Spinal cord (tissue), 10 donors: ENCODE measurements at places on chromosomes 3 and 15.

DNA sequence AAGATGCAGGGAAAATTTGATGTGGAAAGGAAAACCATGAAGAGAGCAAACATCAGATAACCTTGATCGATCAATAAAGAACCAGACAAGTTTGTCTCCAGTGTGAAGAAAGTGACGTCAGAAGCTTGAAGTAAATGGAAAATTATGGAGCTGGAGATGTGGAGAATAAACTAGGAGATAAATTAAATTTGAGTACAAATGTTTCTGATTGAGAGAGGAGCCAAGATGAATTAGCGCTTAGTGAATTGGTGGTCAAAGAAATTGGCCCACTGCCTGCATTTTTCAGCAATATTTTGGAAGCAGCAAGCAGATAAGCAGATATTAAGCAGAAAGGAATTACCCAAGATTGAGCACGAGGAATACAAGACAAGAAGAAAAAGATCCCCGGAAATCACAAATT, 567.3 kb upstream of the ZNF385D start:
- no peak for DNase-seq

GRCh38 chr3:178584722-178585380, 48.6 kb downstream of the KCNMB2 start:
- no peak for DNase-seq

GRCh38 chr15:59622289-59622688, 10.7 kb downstream of the GCNT3 start:
- no peak for DNase-seq

- DNase-seq, result no peak
Measured at GRCh38 chr3:62727536-62727935, 147.7 kb downstream of the CADPS start.

- DNase-seq, result peak; percentile 48
Measured at GRCh38 chr15:94135486-94136147, 95.7 kb upstream of the MCTP2 start.

DNA sequence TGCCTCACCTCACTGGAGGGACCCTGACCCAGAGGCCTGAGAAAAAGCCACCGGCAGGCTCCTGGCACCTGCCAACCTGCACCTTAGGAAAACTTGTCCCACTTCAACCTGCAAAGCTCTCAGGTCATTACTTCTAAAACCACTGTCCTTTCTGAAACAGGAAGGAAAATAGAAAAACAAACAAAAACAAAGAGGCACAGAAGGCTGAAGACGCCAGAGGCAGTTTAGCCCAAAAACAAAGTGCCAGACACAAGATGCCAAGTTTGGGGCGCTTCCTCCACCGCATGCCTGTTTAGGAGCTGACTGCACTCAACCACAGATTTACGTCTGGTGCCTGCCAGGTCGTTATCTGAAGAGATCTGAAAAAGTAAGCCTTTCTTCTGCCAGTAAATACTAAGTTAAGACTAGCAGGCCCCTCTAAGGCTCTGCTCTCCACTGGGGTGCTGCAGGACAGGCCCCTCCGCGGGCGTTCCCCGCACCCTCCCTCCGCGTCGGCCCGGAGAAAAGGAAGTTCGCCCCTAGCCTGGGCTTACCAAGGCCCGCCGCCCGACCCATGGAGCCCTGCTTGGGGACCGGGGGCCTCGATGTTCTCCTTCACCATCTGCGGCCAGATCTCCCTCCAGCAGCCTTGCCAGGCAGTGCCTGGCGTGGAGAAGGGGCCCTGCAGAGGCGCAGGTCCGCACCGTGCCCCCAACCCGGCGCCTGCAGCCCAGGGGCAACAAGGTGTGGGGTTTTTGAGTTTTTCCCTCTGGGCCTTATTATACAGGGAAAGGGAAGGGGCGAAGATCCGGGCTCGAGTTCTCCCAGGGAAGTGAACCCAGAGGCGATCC, 1.3 kb downstream of the GOLGA8A start:
- peak; percentile 24 for DNase-seq

DNA sequence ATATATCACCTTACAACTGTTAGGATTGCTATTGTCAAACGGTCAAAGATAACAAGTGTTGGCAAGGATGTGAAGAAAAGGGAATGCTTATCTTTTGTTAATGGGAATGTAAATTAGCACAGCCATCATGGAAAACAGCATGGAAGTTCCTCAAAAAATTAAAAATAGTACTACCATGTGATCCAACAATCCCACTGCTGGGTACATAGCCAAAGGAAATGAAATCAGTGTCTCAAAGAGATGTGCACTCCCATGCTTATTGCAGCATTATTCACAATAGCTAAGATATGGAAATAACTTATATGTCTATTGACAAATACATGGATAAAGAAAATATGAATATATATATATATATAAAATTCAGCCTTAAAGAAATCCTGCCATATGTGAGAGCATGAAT, 274.6 kb downstream of the EDEM1 start:
- peak; percentile 10 for DNase-seq

DNA sequence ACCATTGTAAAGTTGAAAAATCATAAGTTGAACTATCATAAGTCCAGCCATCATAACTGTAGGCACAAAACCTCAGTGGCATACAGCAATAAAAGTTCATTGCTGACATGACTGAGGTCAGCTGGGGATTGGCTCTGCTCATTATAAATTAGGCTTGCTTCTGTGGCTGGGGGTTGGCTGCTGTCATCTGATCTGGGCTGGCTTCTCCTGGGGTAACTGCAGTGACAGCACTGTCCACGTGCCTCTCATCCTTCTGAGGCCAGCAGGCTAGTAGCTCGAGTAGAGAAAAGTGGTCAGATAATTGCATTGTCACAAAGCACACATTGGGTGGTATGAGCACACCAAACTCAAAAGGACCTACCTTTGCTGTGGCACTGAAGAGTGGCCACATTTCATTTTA, 31.3 kb downstream of the CMTM7 start:
- no peak for DNase-seq

GRCh38 chr15:93036951-93037819, 51.8 kb downstream of the RGMA start:
- DNase-seq, result peak; percentile 81

DNA sequence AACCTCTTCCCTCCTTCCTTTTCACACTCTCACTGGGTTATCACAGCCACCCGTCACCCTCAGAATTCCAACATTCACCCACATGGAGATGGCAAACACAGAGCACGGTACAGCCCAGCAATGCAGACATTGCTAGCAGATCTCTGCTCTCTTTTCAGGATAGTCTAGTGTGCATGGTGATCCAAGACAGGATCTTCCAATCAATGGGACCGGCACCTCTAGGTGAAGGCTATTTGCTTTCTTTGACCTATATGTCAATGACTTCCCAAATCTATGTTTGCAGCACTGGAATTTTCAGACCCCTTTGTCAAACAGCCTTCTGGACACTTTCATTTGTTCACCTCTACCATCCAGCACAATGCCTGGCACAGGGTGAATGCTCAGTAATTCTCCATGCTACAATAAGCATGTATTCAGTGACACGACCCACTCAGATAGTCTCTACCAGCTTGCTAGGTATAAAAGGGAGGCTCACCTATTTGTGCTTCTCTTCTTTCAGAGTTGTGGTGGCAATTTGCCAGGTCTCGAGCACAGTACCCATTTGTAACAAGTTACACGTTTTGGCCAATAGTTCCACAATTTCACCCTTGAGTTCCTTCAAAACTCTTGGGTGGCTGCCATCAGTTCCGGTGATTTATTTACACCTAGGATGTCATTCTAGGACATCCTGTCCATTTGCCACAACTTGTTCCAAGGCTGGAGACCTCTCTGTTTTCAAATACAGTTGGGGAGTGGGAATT, 279.1 kb upstream of the ICE2 start:
- DNase-seq, result no peak

DNA sequence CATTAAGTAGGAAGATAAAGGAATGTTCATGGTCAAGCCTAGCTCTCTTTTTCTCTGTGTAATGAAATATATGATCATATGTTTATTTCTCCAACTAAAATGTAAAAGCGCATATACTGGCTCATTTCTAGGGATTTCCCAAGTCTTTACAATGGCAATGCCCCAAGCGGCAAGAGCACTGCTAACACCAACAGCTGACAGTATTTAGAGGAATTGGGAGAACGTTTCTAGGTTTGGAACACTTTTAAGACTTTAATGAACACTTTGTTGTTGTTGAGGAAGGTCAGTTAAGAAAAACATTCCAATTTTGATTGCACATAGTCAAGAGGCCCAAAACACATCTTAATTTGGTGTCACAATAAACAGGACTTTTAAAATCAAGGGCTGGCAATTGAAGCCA, 132.7 kb downstream of the ATP8B4 start:
- DNase-seq, result no peak

GRCh38 chr15:63218100-63218808, 28.8 kb downstream of the RAB8B start:
- DNase-seq, result no peak

DNA sequence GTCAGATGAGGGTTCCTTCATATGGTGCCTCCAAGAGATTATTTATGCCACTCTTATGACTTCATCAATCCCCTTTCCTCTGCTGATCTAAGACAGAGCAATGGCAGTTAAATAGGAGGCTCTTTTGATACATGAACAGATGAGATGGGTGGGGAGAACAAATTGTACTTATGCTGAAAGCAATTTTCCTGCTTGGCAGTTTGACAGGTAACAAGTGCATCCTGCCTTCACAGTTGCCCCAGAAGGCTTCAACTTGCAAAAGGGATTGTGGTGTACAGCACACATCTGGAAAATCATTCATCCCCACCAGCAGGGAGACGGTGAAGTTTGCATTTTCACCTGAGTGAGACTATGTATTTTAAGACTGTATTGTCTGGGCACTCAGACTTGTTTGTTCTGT, 27.3 kb downstream of the ENTPD3 start:
- no peak for DNase-seq

DNA sequence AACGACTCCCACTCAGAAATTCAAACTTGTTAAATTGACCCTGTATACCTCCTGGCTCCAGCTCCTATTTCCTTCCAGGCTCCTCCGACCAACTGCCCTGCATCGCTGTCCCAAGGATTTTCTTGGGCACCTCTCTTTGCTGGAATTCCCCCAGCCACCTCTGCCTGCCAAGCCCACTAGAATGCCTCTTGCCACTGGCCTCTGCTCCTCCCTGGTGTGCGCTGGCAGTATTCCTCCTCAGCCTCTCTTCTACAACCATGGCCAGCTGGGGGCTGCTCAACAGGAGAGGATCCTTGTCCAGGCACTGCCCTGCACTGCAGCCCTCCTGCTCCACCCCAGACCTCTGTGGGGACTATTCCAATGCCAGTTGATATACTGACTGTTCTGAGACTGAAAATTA, 7.4 kb downstream of the WNT7A start:
- no peak for DNase-seq

GRCh38 chr3:59185591-59186369, 136.0 kb upstream of the CFAP20DC start:
- no peak for DNase-seq
